ENCODE measurements at places on chromosomes 7 and 10.

DNA sequence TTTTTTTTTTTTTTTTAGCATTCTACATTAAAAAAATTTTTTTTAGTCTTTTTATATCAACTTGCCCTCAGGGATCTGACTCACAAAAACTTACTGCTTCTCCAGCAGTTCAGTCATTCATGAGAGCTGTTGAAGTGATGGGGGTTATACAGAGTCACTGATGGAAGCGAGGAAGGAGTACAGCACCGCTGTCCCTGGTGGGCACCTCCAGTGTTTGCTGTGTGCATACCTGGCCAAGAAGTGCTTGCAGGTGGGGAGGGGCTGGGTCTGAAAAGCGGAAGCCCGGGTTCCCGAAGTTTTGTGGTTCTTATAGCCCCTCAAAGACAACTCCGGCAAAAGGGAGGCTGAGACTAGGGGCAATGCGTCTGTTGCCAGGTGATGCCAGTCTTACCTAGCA lies 46.2 kb downstream of the MINDY4 start:
- DNase-seq, result no peak

GRCh38 chr7:101553018-101553770 lies 75.9 kb downstream of the MYL10 start:
- DNase-seq, result no peak

DNA sequence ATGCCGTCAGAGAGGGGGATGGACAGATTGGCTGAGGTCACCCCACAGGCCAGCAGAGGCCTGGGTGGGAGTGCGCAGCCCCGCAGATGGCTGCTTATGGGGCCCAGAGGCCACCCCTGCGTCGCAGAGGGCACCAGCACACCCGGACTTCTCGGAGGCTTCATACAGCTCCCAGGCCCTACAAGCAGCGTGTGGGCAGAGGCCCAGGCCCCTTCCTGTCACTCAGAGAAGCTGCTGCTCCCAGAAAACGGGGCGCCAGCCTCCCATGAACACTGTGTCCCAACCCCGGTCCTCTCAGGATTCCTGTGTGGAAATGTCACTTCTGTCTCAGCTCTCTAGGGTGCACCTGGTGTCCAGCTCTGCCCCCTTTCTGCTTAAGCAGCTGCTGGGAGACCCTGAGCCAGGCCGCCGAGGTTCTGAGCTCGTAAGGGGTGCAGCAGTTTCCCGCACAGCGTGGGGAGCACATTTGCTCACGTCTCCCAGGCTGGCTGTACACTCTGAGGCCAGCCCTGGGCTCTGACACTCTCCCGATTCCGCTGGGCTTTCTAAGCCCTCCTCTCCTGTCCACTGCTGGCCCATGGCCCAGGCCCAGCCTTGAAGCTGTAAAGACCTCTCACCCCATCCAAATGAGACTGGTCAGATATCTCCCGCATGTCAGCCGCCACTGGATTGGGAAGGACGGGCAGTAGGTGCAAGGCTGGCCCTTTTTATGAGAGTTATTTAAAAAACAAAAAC lies 6.8 kb downstream of the GPR146 start:
- no peak for DNase-seq

- DNase-seq, result no peak
These were observed 20.9 kb upstream of the ACSL5 start for GRCh38 chr10:112353046-112353445.

- DNase-seq, result no peak
These were observed 51.2 kb downstream of the ANKIB1 start for GRCh38 chr7:92296880-92297445.

- DNase-seq, result no peak
These were observed 40.8 kb upstream of the STEAP4 start for GRCh38 chr7:88347517-88347916.

DNA sequence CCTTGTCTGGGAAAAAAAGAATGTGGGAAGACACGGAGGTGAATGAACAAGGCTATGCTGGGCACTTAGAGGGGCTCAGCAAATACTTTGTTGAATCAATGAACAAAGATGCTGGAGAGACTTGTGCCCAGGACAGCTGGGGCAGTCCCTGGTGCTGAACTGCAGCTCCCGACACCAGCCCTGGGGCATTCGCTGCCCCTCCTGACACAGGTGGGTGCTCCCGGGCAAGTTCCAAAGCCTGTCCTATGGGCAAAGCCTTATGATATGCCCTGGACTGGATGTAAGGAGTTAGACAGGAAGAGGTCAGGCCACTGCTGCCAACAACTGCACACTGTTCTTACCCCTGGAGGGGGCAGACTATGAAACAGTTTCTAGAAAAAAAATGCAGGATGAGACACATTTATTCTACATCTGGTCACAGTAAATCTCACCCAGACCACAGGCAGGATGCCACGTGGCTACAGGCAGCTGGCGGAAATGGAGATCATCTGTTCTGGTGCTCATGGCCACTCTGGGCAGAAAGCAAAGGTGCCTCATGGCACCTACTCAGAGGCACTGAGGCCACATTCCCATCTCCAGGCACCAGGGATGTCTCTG lies 21.9 kb upstream of the FRAT2 start:
- DNase-seq, result no peak

GRCh38 chr7:106069471-106070200 lies 42.5 kb downstream of the SYPL1 start:
- DNase-seq, result no peak
